Left hindlimb (tissue), 1 donor: ENCODE measurements at places on chromosomes 1 and 21.
A peak's percentile ranks its signal among the peaks of the same experiment; 100 is the strongest.

DNA sequence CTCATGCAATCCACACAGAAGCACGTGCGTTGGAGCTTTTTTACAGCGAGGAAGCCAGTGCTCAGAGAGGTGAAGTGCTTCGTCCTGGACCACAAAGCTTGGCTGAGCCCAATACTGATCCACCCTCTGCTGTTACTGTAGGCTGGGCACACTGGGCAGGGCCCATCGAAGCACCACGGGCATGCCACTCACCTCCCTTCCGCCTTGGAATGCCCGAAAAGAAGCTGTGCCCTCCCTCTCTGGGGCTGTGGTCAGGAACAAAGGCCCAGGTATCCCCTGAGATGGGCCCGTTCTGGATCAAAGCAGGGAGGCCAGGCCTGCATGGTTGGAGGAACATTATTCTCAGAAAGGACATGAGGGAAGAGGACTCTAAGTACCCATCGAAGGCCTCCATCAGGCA lies 206.7 kb upstream of the C1orf174 start:
- DNase-seq: no peak

- peak; percentile 63 for DNase-seq
Observed at GRCh38 chr1:39896909-39897685, 4.6 kb downstream of the MYCL start.

- peak; percentile 74 for DNase-seq
Observed at GRCh38 chr1:2049718-2050431, at the start of gene PRKCZ. TSS of gene PRKCZ (plus strand) at chr1:2050411. CDS start at chr1:2050631, 220 bp downstream.

DNA sequence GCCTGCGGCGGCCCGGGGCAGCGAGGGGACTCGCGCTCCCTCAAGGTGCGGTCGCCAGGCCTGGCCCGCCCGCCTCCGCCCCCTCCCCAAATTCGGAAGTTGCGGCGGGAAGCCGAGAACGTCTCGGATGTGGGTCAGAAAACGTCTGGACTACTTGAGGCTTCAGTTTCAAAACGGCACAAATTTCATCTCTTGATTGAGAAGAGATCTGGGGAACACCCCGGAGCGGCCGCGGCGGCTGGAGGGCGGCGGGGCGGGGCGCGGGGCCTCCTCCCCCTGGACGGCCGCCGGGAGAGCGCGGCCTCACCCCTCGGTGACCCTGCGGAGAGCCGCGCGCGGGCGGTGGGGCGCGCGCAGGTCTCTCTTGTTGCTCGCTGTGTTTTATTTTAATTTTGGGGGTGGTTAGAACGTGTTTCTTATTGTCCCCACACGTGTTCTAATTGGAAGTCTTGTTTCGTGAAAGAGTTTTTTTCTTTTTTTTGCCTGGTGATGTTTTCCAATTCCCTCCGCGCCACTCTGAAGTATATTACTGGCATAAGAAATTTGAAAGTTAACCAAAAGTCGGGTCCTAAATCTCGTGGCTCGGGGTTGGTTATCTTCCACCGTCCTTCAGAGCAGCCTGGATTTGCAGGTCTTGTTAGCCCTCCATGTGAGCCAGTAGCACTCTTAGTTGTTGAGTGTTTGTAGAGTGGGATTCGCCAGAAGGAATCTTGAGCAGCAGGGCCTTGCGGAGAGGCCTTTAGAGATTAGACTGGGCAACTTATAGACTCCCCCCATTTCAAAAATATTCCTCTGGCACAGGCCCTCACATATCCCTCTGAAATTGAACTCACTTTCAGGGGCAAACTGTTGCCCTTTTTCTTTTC lies 749 bp downstream of the PCBP3 start:
- DNase-seq: no peak

- no peak for DNase-seq
Observed at GRCh38 chr1:223216531-223217205, 73.6 kb upstream of the TLR5 start.

GRCh38 chr1:150529017-150529416 lies 13.5 kb downstream of the FALEC start:
- no peak for DNase-seq

GRCh38 chr1:66788231-66788939 lies 12.7 kb downstream of the INSL5 start:
- DNase-seq: no peak

- no peak for DNase-seq
Observed at GRCh38 chr1:17067465-17068240, 13.8 kb upstream of the SDHB start.

DNA sequence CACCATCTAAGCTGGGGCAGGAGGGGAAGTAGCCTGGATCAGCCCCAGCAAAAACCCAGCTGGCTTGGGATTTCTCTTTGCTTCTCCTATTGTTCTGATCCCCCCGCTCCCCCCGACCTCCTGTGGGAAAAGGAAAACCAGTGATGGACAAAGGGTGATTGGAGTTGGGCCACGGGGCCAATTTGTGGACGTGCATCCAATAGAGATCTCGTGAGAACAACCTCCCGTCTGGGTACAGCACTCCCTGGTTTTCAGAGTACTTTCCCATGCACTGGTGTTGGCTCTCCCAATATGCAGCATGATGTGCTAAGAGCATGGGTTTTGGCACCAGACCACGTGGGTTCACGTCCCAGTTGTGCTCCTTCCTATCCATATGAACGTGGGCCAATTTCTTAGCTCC lies 9.0 kb downstream of the BLACAT1 start:
- no peak for DNase-seq

GRCh38 chr1:95380909-95381308 lies 146.9 kb downstream of the RWDD3 start:
- no peak for DNase-seq

GRCh38 chr1:117368116-117369108 lies 1.2 kb downstream of the MAN1A2 start:
- no peak for DNase-seq
